ENCODE measurements at places on chromosomes 3 and 15.

GRCh38 chr3:99817047-99817436, 620 bp upstream of the CMSS1 start:
- DNase-seq: peak; percentile 2

GRCh38 chr3:52403955-52404354, 40.9 kb downstream of the SEMA3G start:
- no peak for DNase-seq

DNA sequence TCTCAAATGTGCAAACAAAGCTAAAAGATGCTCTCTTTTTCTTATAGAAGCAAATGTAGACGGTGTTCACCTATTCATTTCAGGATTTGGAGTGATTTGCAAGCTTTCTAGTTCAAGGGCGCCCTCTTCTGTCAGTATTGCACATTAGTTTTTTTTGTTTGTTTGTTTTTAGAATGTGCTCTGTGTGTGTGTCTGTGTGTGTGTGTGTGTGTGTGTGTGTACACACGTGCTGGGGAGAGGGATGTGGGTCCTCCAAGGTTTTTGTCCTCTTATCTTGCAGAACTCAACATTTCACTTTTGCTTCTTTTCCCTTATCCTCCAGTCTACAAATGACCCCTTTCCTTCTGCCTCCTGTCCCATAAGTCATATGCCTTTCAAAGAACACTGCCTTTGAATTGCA, 23.5 kb downstream of the DNAH1 start:
- DNase-seq: peak; percentile 61

- DNase-seq: no peak
These were observed 87.1 kb downstream of the RARB start for GRCh38 chr3:25515171-25515570.

- peak; percentile 26 for DNase-seq
These were observed 842 bp downstream of the FSTL1 start for GRCh38 chr3:120449701-120450599.

GRCh38 chr3:190746531-190746930, 116.0 kb downstream of the GMNC start:
- no peak for DNase-seq

- no peak for DNase-seq
These were observed 197.4 kb downstream of the ISL2 start for GRCh38 chr15:76533995-76534394.

- DNase-seq: no peak
These were observed 35.2 kb downstream of the PYGO1 start for GRCh38 chr15:55552926-55553325.

- DNase-seq: peak; percentile 57
These were observed 9.2 kb upstream of the SLC6A1 start for GRCh38 chr3:10983219-10983916.

DNA sequence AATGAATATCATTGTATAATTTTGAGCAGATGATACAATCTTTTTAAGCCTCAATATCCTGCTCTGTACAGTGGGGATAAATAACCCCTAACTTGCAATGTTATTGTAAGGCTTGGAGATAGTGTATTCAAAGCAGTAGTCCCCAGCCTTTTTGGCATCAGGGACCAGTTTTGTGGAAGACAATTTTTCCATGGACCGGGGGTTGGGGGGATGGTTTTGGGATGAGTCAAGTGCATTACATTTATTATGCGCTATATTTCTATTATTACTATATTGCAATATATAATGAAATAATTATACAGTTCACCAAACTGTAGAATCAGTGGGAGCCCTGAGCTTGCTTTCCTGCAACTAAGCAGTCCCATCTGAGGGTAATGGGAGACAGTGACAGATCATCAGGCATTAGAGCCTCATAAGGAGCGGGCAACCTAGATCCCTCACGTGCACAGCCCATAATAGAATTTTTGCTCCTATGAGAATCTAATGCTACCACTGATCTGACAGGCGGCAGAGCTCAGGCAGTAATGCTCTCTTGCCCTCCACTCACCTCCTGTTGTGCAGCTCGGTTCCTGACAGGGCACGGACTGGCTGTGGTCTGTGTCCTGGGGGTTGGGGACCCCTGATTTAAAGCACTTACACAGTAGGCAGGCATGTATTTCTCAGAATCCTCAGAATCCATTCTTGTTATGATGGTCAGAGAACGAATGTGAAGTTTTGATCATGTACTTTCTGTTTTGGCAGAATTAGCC, 102.2 kb downstream of the PTPRG start:
- DNase-seq: no peak

DNA sequence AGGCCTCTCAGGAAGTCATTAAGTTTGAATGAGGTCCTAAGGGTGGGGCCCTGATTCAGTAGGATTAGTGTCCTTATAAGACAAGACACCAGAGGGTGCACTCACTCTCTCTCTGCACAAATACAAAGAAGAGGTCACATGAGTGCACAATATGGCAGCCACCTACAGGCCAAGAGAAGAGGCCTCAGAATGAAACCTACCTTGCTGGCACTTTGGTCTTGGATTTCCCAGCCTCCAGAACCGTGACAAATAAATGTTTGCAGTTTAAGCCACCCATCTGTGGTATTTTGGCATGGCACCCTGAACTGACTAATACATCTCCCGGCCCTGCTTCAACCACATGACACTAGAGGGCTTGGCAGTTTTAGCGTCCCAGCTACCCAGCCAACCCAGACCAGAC, 73.9 kb upstream of the CHRNB4 start:
- peak; percentile 59 for DNase-seq

DNA sequence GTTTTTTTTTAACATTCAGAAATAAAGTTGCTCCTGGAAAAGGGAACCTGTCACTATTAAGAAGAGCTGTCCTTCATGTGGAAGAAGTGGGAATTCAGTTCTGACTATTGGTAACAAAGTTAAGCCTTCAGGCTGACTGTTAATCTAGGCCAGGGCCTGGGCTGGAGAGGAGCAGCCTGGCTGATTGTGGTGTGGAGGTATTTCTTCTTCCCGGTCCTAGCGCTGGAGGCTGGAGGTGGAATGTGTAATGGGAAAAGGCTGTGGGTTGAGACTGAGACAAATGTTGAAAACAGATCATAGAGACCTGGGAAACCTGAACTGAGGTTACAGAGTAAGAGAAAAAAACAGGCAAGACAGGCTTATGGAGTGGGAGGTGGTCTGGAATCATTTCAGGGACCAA, 23.8 kb upstream of the SH3BP5 start:
- DNase-seq: no peak

GRCh38 chr3:143830063-143830462, 18.2 kb downstream of the SLC9A9 start:
- no peak for DNase-seq

DNA sequence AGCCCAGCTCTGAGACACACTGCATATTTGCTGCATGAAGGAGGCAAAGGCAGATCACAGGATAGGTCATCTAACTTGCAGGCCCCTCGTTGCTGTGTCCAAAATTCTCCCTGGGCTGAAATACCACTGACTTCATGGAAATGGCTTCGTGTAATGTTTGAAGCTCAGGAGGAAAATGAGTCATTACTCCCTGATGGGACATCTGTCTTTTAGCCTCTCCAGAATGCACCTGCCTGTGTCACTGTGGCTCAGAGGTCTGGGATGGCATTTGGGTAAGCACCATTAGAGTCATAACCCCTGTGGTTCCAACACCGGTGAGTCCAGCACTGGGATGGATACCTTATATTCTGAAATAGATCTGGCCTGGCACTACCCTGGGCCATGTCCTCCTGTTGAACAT, 51.5 kb downstream of the IL12A start:
- no peak for DNase-seq

GRCh38 chr3:161489395-161489794, 7.2 kb upstream of the OTOL1 start:
- no peak for DNase-seq

DNA sequence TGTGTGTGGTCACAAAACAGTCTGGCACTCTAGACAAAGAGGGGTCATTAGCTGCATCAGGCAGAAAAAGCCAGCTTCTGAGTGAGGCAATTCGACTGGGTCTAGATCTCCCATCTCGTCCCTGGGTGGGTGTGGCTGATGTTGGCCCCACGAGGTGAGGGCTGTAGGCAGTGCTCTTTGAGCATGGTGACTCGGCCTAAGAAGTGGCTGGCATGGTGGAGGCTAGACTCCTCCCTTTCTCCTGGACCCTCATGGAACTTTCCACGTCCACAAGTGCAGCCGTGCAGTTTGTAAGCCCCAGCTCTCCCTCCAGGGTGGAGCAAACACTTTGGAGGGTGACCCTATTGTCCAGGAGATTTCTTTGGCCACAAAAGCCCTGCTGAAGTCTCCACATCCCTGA, 134.1 kb downstream of the OPA1 start:
- no peak for DNase-seq

- DNase-seq: no peak
These were observed 10.3 kb downstream of the SKIL start for GRCh38 chr3:170367797-170368196.

DNA sequence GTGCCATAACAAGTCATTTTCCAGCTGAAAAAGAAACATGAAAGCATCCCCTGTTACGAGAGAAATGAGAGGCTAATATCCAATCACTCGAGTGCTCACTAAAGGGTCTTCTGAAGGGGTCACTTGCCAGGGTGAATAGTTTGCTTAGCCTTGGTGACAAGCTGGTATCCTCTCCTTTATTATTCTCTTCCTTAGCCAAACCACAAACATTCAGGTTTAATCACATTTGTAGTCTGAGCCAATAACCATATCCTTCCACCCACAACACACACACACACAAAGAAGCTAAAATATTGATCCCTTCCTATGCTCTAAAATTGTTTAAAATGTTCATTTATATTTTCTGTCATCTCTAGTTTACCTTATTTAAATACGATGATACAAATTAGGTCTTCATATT, 240.5 kb upstream of the TMCO5A start:
- no peak for DNase-seq

DNA sequence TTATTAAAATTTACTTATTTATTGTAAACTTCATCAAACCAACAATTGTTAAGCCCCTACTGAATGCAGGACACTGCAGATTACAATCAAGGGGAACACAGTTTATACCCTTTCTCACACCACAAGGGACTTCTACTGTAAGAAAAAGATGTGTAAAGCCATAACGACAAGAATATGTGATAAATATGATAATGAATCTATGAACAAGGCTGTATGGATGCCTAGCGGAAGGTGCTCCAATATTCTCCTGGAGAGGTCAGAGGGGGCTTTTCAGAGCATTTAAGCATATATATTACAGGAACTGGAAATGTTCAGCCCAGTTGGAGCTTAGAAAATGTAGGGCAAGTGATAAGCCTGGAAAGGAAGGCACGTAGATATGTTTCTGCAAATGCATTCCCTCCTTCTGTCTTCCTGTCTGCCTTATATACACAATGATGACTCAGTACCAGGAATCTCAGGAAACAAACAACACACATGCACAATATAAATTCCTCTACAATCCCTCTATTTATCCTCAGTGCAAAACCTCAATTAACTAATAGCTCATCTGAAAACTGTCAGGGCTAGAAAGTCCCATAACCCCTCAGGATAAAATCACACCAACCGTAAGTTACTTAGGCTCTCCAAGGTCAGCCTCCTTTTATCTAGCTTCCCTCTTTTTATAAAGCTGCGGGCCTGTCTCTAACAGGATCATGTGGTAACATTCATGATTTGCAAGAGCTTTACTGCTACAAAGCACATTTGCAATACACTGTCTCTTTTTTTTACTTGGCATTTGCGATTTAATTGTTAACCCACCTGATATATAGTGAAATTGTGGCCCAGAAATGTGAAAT, 393.1 kb downstream of the LPP start:
- DNase-seq: peak; percentile 21

DNA sequence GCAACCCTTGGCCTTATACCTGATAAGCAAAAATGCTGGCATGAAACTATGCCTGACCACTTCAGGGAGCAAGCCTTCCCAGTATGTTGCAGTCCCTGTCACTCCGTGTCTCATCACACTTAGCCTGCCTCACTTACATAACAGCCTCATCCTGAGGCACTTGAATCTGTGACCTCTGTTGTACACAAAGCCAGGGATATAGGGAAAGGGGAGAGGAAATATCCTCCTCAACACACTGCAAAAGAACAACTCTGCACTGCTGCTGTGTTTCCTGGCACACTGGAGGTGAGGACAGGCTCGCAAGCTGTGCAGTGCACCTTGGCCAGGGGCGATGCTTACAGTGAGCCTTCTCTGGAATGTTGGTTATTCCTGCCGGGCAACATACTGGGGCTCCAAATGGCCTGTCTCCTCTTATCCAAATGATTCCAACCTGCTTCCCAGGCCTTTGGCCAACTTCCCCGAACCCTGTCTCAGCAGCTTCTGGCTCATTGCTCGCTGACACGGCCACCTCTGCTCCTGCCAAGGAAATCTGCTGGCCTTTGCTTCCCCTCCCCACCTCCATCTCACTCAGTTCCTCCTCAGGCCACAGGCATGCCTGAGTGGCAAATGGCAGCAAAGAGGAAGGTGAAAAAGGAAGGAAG, 109.2 kb downstream of the CD47 start:
- no peak for DNase-seq

DNA sequence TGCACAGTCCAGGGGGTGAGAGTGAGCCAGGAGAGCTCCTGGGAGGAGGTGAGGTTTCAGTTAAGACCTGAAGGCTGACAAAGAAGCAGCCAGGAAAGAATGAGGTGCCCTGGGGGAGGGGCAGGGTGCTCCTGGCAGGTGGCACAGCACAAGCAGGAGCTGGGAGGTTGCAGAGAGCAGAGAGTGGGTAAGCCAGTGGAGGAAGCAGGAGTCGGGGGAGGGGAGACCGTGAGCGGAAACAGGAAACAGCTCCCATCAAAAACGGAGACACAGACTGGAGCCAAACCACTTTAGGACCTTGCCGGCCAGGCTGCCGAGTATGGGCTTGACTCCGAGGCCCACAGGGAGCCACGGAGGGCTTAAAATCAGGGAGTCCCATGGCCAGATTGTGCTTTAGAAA, 12.1 kb upstream of the FBLN2 start:
- DNase-seq: no peak

Data from LoVo (cell line).